HEK293T (cell line): ENCODE measurements at places on chromosomes 2 and 18.

- DNase-seq: peak; percentile 51
Observed at GRCh38 chr2:113755835-113756354, 547 bp downstream of the SLC35F5 start.

DNA sequence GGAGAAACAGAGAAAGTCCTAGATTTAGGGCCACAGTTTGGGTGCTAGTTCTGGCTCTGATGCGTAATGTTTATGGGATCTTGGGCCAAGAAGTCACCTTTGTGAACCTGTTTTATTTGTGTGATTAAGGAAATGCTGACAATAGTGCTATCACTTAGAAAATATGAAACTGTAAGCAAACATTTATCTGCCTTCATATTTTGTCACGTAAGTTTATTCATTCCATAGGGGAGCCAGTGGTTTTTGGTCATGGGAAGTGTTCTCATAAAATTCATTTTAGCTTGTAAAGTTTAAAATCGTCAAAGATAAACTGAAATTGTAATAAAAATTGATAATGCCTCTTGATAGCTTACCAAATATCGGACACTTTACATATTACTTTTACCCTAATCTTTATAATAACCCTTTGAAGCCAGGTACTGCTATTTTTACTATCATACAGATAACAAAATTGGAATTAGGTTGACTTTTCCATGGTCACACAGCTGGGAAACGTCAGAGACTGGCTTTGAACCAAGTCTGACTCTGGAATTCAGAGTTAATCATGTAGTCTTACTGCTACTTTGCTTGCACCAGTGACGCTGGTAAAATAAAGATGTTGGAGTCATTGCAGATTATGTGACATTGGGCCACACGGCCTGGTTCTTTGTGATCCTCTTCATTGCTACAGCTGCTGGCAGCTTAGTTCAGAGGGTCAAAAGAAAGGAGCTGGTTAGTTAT, 99.7 kb downstream of the ICA1L start:
- DNase-seq: no peak

- DNase-seq: no peak
Observed at GRCh38 chr2:142030735-142031134, 100.1 kb downstream of the LRP1B start.

GRCh38 chr2:101540518-101540917, 65.6 kb upstream of the RFX8 start:
- DNase-seq: no peak

GRCh38 chr2:190432567-190433231, 24.5 kb downstream of the MFSD6 start:
- DNase-seq: no peak

- no peak for DNase-seq
Observed at GRCh38 chr2:202822411-202822810, 49.2 kb downstream of the ICA1L start.

DNA sequence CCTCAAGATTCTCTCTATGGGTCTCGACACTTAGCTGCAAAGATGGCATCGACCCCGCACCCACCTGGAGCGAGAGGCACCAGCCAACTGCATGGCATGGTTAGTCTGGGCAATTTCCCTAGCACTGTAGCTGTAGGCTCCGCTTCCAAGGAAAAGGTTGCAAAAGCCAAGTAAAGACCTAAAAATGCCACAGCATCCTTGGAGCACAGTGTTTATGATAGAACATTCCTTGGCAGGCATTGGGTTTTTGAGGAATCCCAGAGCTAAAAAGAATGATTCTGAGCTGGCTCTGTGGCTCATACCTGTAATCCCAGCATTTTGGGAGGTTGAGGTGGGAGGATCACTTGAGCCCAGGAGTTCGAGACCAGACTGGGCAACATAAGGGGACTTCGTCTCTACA, 22.9 kb downstream of the QPCT start:
- no peak for DNase-seq

DNA sequence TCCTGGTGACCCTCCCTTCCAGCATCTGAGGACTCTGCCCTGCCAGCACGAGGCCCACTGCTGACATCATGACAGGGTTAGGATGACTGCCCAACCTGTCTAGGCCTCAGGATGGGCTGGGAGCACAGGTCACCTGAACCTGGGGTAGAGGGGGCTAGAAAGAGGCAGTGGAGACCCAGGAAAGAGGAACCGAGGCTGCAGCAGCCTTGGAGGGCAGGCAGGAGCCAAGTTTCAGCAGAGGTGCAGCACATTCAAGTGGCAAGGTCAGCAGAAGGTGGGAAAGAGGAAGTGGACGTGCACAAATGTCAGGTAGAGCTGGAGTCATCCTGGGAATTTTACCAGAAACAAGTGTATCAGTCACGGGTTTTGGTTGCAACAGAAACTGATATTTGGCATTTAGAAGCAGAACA, 13.6 kb upstream of the RAB10 start:
- DNase-seq: no peak

- DNase-seq: no peak
Observed at GRCh38 chr18:29629493-29630036, 1413.0 kb downstream of the DSC3 start.

- DNase-seq: no peak
Observed at GRCh38 chr2:188607501-188607900, 315.8 kb downstream of the GULP1 start.

- DNase-seq: no peak
Observed at GRCh38 chr2:169095621-169096105, 26.3 kb downstream of the DHRS9 start.

- no peak for DNase-seq
Observed at GRCh38 chr18:31591113-31591512, 564 bp upstream of the TTR start.

GRCh38 chr2:196328088-196328680, 156.8 kb upstream of the STK17B start:
- no peak for DNase-seq

- no peak for DNase-seq
Observed at GRCh38 chr18:12376034-12376753, 833 bp downstream of the AFG3L2 start.

- DNase-seq: peak; percentile 62
Observed at GRCh38 chr2:36780231-36780839, 83.8 kb downstream of the VIT start.

DNA sequence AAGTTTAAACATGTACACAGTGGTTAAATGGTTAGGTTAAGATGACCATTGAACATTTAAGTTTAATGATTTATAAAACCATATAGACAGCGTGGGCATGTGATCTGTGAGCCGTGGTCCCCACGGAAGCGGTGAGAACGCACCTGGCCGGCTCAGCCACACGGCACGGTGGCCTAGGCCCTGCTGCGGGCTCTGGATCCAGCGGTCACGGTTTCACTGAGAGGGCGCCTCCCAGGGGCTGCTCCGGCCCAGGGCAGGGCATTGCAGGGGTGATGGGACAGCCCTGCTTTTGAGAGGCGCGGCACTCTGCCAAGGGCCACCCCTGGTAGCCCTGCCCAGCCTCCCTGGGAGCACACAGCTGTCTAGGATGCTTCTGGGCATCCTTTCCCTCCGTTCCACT, 124.9 kb downstream of the RGPD3 start:
- no peak for DNase-seq

- DNase-seq: no peak
Observed at GRCh38 chr2:12797815-12798214, 81.1 kb downstream of the TRIB2 start.

DNA sequence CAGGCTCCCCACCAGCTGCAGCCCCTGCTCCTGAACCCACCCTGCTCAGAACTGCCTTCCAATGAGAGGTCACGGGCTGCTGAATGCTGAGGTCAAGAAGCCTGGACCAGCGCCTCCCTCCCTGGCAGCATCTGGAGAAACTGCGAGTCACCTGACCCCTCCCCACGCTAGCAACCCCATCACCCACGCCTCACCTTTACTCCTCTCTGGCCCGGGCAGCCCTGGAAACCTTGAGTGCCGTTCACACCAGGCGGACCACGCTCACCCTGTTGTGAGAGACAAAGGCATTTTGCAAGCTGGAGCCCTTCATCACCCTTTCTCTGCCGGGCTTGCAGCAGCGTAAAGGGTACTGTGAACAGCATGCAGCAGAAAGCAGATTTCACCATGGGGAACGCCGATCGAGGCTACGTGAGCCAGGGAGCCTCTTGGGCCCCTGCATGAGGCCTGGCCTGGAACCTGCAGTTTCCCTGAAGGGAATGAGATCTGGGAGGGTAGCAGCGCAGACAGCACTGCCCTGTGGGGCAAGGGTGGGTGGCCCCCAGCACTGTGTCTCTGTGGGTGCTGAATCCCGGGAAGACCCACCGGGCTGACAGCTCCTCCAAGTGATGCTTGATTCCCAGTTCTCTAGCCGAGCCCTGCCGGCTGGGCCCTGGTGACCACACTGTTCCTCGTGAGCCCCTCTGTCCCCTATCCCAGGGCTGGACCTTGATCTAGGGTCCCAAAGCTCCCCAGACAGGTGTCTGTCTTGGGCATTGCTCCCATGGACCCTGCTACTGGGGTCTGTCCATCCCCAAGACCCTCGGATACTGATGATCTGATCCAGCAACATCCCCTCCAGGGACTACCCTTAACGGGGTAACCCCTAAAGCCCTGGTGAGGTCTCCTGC, 53.8 kb downstream of the COL6A3 start:
- DNase-seq: no peak

GRCh38 chr2:215362562-215362904, 50.7 kb downstream of the ATIC start:
- DNase-seq: no peak

- DNase-seq: no peak
Observed at GRCh38 chr2:207413376-207413907, 116.3 kb upstream of the CREB1 start.

- no peak for DNase-seq
Observed at GRCh38 chr2:169659320-169659719, 34.9 kb downstream of the CFAP210 start.

GRCh38 chr2:236954641-236955040, 131.0 kb upstream of the COPS8 start:
- DNase-seq: no peak

DNA sequence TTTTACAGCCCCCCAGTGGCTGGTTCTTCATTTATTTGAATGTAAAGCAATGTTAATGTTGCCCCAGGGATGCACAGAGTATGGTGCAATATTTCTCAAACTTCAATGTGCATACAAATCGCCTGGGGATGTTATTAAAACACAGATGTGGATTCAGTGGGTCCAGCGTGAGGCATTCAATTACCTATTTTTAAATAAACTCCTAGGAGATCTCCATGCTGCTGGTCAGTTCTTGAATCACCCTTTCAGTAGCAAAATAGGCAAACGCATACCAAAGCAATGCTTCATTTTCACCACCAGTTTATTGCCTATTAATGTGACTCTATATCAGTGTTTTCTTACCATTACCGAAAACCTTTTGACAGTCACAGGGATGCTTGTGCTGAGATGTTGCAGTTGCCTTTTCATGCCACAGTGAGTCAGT, 530.7 kb downstream of the CBLN2 start:
- no peak for DNase-seq

GRCh38 chr2:140975237-140975636, 1155.6 kb downstream of the LRP1B start:
- no peak for DNase-seq

DNA sequence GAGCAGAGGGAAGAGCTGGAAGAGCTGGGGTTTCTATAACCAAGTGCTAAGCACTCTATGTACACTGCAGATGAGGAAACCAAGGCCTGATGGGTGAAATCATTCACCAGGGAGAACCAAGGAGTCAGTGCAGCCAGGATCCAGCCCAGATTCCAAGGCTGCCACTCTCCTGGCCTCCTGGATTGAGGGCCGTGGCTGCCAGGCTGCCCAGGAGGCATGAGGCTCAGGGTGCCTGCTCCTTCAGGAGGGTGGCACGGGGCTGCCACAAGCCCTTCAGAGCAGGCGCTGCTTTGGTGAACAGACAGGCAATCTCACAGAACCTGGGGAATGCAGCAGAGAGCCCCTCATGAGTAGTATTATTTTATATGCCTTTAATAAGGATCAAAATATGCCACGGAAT, 293.7 kb upstream of the HDAC4 start:
- DNase-seq: no peak

DNA sequence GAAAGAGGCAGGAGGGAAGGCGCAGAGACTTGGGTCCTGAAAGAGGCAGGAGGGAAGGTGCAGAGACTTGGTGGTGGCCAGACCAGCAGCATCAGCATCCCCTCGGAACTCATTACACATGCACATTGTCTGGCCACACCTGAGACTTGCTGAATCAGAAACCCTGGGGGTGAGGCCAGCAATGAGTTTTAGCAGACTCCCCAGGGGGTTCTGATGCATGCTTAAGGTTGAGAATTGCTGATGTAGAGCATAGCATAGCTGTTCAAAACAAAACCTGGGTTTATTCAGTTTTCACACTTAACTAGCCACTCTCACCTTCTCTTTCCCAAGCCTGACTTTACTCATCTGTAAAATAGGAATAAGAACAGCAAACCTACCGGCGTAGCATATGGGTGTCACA, 122.9 kb downstream of the MRO start:
- DNase-seq: no peak

- DNase-seq: no peak
Observed at GRCh38 chr18:49175476-49175875, 224.7 kb upstream of the SMAD7 start.

- no peak for DNase-seq
Observed at GRCh38 chr2:161703863-161704262, 79.6 kb downstream of the SLC4A10 start.

- DNase-seq: no peak
Observed at GRCh38 chr2:75564026-75564688, 3.4 kb upstream of the EVA1A start.

DNA sequence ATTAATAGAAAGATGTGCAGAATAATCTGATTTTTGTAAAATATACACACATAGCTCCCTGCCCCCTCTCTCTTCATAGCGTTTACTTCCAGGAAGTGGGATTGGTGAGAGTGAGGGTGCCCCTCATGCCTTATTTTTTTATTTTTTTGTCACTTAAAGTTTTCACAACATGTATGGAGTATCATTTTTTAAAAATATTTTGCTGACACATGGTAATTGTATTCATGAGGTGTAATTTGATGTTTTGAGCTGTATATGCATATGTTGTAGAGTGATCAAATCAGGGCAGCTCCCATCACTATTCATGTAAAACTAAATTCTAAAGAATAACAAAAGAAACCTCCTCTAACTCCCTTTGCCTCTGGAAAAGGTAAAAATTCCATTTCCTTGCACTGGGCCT, 74.7 kb downstream of the VSNL1 start:
- no peak for DNase-seq

DNA sequence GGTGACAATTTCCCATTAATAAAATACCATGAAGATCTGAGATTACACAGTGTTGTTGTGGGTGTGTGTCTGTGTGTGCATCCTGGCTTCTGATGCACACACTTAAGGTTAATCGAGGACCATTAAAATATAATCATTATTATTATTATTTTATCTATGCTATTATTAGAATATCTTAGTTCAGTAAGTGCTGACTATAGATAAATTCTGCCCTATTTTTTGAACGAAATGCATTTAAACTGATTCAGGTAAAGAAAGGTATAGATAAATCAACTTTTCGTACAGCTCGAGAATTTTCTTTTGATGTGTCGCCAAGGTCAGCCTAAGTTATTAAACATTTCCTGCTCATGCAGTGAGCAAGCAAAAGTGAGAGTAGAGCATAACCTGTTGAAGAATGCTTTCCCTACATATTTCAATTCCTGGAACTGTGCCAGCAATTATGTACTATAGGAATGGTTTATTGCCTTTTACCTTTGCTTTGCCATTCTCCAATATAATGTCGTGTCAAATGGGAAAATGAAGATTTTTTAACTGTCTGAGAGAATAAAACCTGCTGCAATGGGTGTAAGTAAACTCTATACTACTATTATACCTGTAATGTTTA, 25.8 kb downstream of the KCNJ3 start:
- DNase-seq: no peak
